ENCODE measurements at places on chromosomes 11 and 22. TPM values are rescaled to one million over a fixed set of nuclear protein-coding genes. Genes with fewer than 3 reads are reported as not detected.

DNA sequence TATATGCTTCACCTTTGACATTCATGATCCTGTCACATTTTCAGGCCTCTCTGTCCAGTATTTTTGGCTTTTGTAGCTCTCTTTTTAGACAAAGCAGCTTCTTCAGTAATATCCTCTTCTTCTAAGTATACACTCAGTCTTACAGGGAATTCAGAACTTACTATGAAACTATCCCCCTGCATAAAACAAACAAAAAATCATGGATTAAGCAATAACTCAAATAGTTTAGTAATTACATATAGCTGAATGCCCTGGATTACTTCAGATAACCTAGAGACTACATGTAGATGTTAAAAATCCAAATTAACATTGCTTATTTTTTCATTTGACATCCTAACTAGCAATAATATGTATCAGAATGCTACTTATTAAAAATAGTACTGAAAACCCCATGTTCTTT lies 5.2 kb downstream of the TAF1D start:
- peaks cover 47% of the 10 kb centered on the region for H3K4me1 ChIP-seq
- peak overlapping the region; percentile 50 for H3K27ac ChIP-seq
- DNase-seq, result no peak
- H3K4me3 ChIP-seq, result peak overlapping the region; percentile 40
- peaks cover 99% of the 10 kb centered on the region for H3K36me3 ChIP-seq

- no peaks in the 10 kb centered on the region for H3K27me3 ChIP-seq
- no peak for DNase-seq
These were observed 30.0 kb downstream of the KIAA1671 start for GRCh38 chr22:24982301-24983056.

Gene VPREB1
- total RNA-seq, result not detected

- H3K4me3 ChIP-seq, result no peak overlapping the region
- no peaks in the 10 kb centered on the region for H3K4me1 ChIP-seq
- H3K27me3 ChIP-seq, result peaks cover 12% of the 10 kb centered on the region
- H3K36me3 ChIP-seq, result peaks cover 73% of the 10 kb centered on the region
- no peak overlapping the region for H3K27ac ChIP-seq
These were observed 35.7 kb upstream of the GLYATL2 start for GRCh38 chr11:58880166-58880565.

GRCh38 chr11:37595845-37596244 lies 997.8 kb upstream of the RAG2 start:
- peaks cover 6% of the 10 kb centered on the region for H3K4me1 ChIP-seq
- DNase-seq, result no peak
- H3K27me3 ChIP-seq, result peaks cover 21% of the 10 kb centered on the region
- peaks cover 35% of the 10 kb centered on the region for H3K36me3 ChIP-seq
- no peak overlapping the region for H3K27ac ChIP-seq

DNA sequence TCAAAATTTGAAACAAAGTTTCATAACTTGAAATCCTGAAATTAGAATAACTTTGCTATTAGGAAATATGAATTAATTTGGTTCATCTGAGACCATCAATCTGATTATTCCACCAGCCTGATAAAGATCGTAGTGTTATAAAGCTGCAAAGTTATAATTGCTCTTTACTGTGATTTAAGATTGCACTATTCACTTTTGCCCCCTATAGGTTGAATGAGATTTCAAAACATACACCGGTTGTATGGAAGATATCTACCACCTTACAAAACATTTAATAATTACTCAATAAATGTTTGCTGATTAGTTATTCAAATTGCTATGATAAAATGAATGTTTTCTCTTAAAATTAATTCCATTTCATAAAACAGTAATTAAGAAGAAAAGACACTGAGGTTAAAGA lies 26.1 kb downstream of the APIP start:
- no peak overlapping the region for H3K27ac ChIP-seq
- H3K27me3 ChIP-seq, result no peaks in the 10 kb centered on the region
- DNase-seq, result no peak
- no peaks in the 10 kb centered on the region for H3K4me1 ChIP-seq
- H3K4me3 ChIP-seq, result no peak overlapping the region

GRCh38 chr11:107898270-107898669 lies 30.0 kb upstream of the RAB39A start:
- H3K27ac ChIP-seq, result no peak overlapping the region
- no peak for DNase-seq
- H3K36me3 ChIP-seq, result no peaks in the 10 kb centered on the region
- H3K27me3 ChIP-seq, result no peaks in the 10 kb centered on the region

Gene OR6T1
- total RNA-seq, result not detected

Gene SLC16A8
- total RNA-seq, result 0.98 TPM

DNA sequence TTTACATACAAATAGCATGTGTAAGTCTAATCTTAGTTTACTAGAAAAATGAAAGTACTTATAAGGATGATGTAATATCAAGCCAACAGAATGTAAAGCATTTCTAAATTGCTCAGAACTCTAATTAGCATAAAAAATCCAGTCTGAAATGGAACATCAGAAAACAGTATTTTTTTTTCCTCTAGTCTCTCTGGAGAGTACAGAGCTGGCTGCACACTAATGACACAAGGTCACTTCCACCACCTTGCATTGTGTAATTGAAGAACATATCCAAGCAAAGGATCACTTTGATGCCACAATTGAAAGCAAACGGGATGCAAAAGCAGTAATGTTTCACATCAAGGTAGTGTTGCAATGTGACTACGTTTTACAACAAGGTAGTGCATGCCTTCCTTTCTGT lies 548.0 kb upstream of the LUZP2 start:
- no peak for DNase-seq
- no peaks in the 10 kb centered on the region for H3K4me1 ChIP-seq
- no peak overlapping the region for H3K27ac ChIP-seq
- H3K36me3 ChIP-seq, result no peaks in the 10 kb centered on the region
- H3K4me3 ChIP-seq, result no peak overlapping the region

DNA sequence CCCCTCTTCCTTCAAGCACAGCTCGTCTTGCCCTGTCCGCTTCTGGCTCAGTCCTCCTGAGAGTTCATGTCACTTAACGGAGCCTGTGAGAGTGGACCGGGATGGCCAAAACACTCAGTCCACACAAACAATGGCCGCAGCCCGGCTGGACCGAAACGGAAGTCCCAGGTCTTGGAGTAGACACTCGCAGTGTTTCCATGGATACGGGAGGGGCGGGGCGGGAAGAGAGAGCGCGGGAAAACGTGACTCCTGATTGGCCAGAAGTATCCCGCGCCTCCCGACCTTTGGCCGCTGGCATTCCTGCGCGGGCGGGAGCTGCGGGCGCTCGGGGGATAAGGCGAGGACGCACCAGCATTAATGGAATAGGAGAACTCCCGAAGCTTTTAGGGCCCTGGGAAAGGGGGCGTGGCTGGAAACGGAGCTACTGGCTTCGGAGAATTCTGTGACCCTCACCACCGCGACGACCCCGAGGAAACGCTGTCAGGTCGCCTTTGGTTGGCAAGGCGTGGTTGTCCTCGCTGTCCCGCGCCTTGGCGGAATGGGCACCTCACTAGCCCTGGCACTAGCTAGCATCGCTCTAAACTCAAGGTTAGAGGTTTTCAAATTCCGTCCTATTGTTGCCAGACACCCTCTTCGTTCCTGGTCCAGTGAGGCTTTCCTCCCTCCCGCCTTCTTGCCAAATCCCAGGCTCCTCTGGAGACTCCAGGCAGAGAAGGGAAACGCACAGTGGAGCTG lies at the start of the genes NLRP14 and ZNF214:
Gene NLRP14, plus strand, starts transcription at position 297 of the 735 bp plus-strand sequence. CDS start 18,108 bp downstream, outside the sequence.
Gene ZNF214, minus strand, starts transcription at position 164 of the 735 bp plus-strand sequence. CDS start 17,511 bp downstream, outside the sequence.
- peaks cover 36% of the 10 kb centered on the region for H3K27me3 ChIP-seq
- peak within 1 kb of the TSS; percentile 97 for H3K27ac ChIP-seq
- H3K4me3 ChIP-seq, result peak within 1 kb of the TSS; percentile 100
- H3K36me3 ChIP-seq, result no peaks in the 10 kb centered on the region
- peaks cover 9% of the 10 kb centered on the region for H3K4me1 ChIP-seq

- H3K27me3 ChIP-seq, result peaks cover 8% of the 10 kb centered on the region
- peaks cover 6% of the 10 kb centered on the region for H3K4me1 ChIP-seq
- no peak for DNase-seq
- no peak overlapping the region for H3K4me3 ChIP-seq
- H3K27ac ChIP-seq, result no peak overlapping the region
These were observed 3.8 kb downstream of the ACY3 start for GRCh38 chr11:67646535-67647336.

DNA sequence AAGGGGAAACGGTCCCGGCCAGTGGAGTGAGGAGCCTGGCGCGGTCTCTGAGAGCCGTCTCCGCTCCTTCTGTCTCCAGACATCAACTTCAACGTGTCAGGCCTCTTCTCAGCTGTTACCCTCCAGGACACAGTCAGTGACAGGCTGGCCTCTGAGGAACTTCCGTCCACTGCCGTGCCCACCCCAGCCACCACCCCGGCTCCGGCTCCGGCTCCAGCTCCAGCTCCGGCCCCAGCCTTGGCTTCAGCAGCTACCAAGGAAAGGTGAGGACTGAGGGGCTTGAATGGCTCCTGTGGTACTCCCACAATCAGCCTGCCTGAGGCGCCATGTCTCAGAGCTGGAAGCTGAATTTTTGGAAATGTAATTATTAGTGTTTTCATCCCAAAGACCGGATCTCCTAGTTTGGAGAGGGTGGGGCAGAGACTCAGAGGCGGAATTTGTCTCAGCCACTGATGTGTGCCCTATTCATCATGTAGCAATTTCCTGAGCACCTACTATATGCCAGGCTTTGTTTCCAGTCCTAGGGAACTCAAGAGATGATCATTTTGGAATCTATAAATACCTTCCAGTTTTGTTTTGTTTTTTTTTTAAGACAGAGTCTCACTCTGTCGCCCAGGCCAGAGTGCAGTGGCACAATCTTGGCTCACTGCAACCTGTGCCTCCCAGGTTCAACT lies 7.9 kb upstream of the PDXP start:
- H3K4me3 ChIP-seq, result no peak overlapping the region
- peaks cover 36% of the 10 kb centered on the region for H3K36me3 ChIP-seq
- no peaks in the 10 kb centered on the region for H3K4me1 ChIP-seq
- no peaks in the 10 kb centered on the region for H3K27me3 ChIP-seq
- no peak overlapping the region for H3K27ac ChIP-seq
- no peak for DNase-seq

- H3K27ac ChIP-seq, result no peak overlapping the region
- H3K27me3 ChIP-seq, result peaks cover 2% of the 10 kb centered on the region
- no peak for DNase-seq
These were observed 30.4 kb downstream of the OPCML start for GRCh38 chr11:133501643-133502539.

Gene CCDC73
- total RNA-seq, result not detected

DNA sequence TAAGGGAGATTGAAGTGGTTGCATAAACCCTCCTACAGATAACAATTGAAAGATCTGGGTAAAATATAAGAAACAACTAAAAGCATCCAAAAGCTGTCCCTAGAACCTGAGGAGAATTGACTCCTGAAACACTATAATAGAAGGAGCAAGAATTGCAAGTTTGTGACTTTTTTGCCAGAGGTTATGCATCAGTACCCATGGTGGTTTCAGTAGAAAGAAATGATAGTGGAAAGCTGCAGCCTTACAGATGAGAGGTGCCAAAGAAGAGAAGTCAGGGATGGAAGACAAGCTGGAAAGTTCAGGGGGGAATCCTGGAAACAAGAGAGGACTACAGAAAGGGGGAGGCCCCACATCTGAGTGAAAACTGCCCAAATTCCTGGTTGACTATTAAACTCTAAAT lies 80.7 kb downstream of the PACS1 start:
- 0 out of 2 replicates have a peak, but pooled peaks cover 3% of the 10 kb centered on the region for H3K4me1 ChIP-seq
- no peak overlapping the region for H3K4me3 ChIP-seq
- peaks cover 4% of the 10 kb centered on the region for H3K36me3 ChIP-seq
- DNase-seq, result no peak
